ENCODE measurements at places on chromosomes 11 and 22. TPM values are rescaled to one million over a fixed set of nuclear protein-coding genes. Genes with fewer than 3 reads are reported as not detected.

YPEL4 gene
- total RNA-seq: 0.19 TPM

TMEM25 gene
- total RNA-seq: 7.8 TPM

TKFC gene
- total RNA-seq: 46.9 TPM

CHKB gene
- total RNA-seq: 140 TPM
